Kidney (tissue), 22 donors: ENCODE measurements at places on chromosomes 4 and X.

GRCh38 chr4:87375719-87376291, 15.2 kb downstream of the HSD17B11 start:
- peaks cover 3% of the 10 kb centered on the region for H3K36me3 ChIP-seq
- no peaks in the 10 kb centered on the region for H3K27me3 ChIP-seq
- no peak overlapping the region for H3K27ac ChIP-seq
- no peak overlapping the region for H3K4me3 ChIP-seq

DNA sequence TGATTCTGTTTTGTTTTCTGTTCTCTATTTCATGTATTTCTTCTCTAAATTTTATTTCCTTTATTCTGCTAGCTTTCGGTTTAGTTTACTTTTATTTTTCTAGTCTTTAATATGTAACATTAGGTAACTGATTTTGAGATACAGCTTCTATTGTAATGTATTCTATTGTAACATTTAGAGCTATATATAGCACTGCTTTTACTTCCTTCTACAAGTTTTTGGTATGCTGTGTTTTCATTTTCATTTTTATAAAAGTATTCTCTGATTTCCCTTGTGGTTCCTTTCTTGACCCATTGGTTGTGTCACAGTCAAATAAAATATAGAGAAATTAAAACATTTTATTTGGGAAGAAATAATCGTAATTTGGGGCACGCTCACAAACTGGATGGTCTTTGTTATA, 13.9 kb upstream of the CT47A1 start:
- no peak for DNase-seq
- no peaks in the 10 kb centered on the region for H3K4me1 ChIP-seq
- no peak overlapping the region for H3K27ac ChIP-seq

GRCh38 chrX:16797358-16797757, 11.1 kb downstream of the TXLNG start:
- no peak overlapping the region for H3K4me3 ChIP-seq
- H3K36me3 ChIP-seq: no peaks in the 10 kb centered on the region
- no peak for DNase-seq
- no peak overlapping the region for H3K27ac ChIP-seq
- no peaks in the 10 kb centered on the region for H3K27me3 ChIP-seq

DNA sequence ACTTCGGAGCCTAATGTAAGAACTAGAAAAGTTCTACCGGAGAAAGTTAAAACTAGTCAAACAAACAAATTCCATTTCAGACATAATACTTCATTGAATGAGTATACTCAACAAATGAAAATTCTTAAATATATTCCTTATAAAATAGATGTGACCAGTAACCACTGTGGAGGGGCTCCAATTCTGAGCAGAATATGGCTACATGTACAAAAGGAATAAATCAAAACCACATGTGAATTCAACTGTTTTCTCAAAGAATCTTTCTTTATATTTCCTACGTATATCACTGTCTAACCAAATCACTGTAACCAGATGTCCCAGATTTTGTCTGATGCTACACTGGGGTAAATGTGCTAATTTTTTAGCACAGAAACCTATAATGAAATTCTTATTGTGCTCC, 49.0 kb downstream of the HTN1 start:
- DNase-seq: no peak
- no peak overlapping the region for H3K27ac ChIP-seq
- no peaks in the 10 kb centered on the region for H3K36me3 ChIP-seq
- H3K27me3 ChIP-seq: no peaks in the 10 kb centered on the region
- H3K4me3 ChIP-seq: no peak overlapping the region
- H3K4me1 ChIP-seq: no peaks in the 10 kb centered on the region

DNA sequence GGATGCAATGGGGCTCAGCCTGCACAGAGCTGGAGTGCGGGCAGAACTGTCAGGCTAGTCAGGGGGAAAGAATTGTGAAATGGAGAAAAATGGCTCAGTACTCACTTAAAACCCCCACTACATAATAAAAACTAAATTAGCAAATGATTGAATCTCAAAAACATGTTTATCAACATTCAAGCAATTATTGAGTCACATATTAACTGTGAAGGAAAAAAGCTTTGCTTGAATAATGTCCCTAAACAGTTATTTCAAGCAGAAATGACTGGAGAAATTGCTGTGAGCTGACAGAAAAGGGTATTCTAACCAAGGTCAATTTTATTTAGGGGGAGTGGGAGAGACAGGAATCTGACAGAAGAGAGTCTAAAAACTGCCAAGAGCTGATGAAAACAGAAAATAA, 37.4 kb downstream of the GPC3 start:
- peaks cover 3% of the 10 kb centered on the region for H3K27me3 ChIP-seq
- no peaks in the 10 kb centered on the region for H3K4me1 ChIP-seq
- no peaks in the 10 kb centered on the region for H3K36me3 ChIP-seq
- no peak overlapping the region for H3K27ac ChIP-seq

- H3K4me1 ChIP-seq: no peaks in the 10 kb centered on the region
- H3K27ac ChIP-seq: no peak overlapping the region
- H3K27me3 ChIP-seq: no peaks in the 10 kb centered on the region
- no peak overlapping the region for H3K4me3 ChIP-seq
These were observed 117.9 kb downstream of the TBC1D19 start for GRCh38 chr4:26701786-26702227.

- H3K4me3 ChIP-seq: no peak overlapping the region
- no peak for DNase-seq
- H3K27ac ChIP-seq: peak overlapping the region; percentile 71
- H3K27me3 ChIP-seq: no peaks in the 10 kb centered on the region
- peaks cover 54% of the 10 kb centered on the region for H3K4me1 ChIP-seq
- no peaks in the 10 kb centered on the region for H3K36me3 ChIP-seq
These were observed 92.1 kb downstream of the AFF1 start for GRCh38 chr4:87026800-87027495.

DNA sequence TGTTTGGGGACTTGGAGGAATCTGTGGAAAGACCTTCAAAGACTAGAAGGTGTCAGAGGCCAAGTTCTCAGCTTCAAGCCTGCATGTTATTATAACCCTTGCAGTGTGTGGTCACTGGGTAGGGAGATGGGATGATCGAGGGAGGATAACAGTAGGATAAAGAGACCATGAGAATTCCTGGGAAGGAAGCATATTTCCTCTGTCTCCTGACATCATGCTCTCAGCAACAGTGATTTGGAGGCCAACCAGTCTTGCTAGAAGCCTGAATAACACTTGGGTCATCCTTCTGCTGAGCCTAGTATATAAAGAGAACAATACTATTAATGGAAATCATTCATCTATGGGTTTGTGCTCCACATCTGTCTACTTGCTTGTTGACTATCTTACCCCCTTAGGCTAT, 40.9 kb upstream of the ANXA3 start:
- DNase-seq: no peak
- H3K36me3 ChIP-seq: peaks cover 30% of the 10 kb centered on the region
- no peaks in the 10 kb centered on the region for H3K27me3 ChIP-seq
- H3K4me1 ChIP-seq: no peaks in the 10 kb centered on the region

DNA sequence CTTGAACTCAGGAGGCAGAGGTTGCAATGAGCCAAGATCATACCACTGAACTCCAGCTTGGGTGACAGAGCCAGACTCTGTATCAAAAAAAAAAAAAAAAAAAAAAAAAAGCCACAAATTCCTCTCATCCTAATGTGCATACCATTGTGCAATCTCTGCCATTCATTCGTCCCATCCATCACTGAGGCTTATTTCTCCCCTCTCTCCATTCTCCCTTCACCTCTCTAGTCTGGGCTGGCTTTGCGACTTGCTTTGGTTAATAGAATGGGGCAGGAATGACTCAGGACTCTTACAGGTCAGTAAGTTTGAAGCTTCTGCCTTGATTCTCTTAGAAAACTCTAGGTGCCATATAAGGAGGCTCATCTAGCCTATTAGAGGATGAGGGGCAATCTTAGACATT, 60.3 kb upstream of the DDX3X start:
- H3K27me3 ChIP-seq: no peaks in the 10 kb centered on the region
- no peak for DNase-seq
- H3K36me3 ChIP-seq: no peaks in the 10 kb centered on the region

GRCh38 chrX:112852851-112853250, 12.2 kb upstream of the AMOT start:
- H3K27ac ChIP-seq: no peak overlapping the region
- no peak overlapping the region for H3K4me3 ChIP-seq
- DNase-seq: peak; percentile 60
- H3K36me3 ChIP-seq: no peaks in the 10 kb centered on the region
- no peaks in the 10 kb centered on the region for H3K27me3 ChIP-seq

- H3K4me3 ChIP-seq: no peak overlapping the region
- H3K36me3 ChIP-seq: no peaks in the 10 kb centered on the region
- no peak for DNase-seq
- no peaks in the 10 kb centered on the region for H3K4me1 ChIP-seq
- no peaks in the 10 kb centered on the region for H3K27me3 ChIP-seq
- no peak overlapping the region for H3K27ac ChIP-seq
These were observed 132.7 kb downstream of the ARHGAP10 start for GRCh38 chr4:147864607-147865006.

DNA sequence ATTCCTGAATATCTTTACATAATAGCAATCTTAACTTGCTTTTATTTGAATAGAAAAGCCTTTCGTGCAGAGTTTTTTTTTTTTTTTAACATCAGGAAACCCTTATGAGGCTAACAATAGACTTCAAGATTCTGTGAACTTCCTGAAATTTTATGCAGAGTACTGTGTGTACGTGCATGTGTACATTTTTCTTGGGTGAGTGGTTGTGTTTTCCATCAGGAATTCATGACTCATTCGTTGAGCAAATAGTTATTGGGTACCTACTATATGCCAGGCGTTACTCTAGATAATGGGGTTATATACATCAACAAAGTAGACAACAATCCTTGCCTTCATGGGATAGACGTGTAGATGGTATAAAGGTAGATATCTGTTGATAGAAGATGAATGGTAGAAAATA, 59.1 kb downstream of the MRPL1 start:
- no peaks in the 10 kb centered on the region for H3K27me3 ChIP-seq
- no peak for DNase-seq
- no peak overlapping the region for H3K27ac ChIP-seq
- H3K4me1 ChIP-seq: no peaks in the 10 kb centered on the region
- H3K4me3 ChIP-seq: no peak overlapping the region

DNA sequence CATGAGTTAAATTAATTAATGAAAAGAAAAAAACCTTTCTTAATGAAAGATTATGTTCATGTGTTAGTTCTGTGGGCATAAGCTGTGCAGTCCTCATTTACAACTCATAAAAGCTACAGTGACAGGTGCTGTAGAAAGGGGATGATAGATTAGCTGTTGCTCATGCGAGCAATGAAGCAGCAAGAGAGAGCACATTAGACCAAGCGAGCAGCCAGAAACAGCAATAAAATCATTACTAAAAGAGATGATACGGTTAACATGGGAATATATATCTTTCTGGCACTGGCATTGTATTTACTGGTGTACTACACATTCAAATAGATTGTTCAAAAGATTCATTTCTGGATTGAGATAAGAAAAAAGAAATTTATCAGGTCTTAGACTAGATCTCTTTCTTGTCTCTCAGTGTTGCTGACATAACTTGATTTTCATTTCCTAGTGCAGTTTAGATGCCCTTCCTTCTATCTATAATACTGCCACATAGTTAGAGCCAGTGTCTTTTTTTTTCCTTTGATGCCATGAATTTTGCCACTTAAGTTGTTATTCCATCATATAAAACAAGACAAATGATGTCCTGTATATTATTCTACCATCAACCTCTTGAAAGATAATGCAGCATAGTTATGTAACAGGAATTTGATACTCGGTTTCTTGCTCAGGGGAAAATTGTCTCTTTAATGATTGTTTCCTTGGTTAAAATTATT, 164.6 kb downstream of the BANK1 start:
- H3K27ac ChIP-seq: no peak overlapping the region
- no peak overlapping the region for H3K4me3 ChIP-seq
- no peaks in the 10 kb centered on the region for H3K36me3 ChIP-seq
- no peak for DNase-seq
- H3K27me3 ChIP-seq: no peaks in the 10 kb centered on the region

DNA sequence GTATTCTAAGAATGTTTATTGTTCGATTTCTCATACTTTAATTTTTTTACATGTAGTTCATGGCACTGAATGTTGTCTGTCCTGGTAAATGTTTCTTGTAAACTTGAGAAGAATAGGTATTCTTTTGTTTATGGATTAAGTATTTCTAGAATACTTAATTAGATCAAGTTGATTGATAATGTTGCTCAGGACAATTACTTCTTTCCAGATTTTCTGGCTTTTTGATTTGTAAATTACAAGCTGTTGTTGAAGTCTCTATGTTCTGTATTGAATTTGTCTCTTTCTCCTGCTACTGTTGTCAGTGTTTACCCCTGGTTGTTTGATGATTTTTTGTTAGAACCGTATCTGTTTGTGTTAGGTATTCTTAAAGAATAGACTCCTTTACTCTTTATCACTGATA, 1720.9 kb upstream of the AGA start:
- H3K36me3 ChIP-seq: no peaks in the 10 kb centered on the region
- no peak for DNase-seq
- no peak overlapping the region for H3K4me3 ChIP-seq

- no peaks in the 10 kb centered on the region for H3K27me3 ChIP-seq
- DNase-seq: no peak
- H3K27ac ChIP-seq: no peak overlapping the region
- no peak overlapping the region for H3K4me3 ChIP-seq
These were observed 20.7 kb upstream of the SLC25A6 start for GRCh38 chrX:1412551-1413161.
